Testis (tissue), 5 donors: ENCODE measurements at places on chromosomes 1 and 21.

DNA sequence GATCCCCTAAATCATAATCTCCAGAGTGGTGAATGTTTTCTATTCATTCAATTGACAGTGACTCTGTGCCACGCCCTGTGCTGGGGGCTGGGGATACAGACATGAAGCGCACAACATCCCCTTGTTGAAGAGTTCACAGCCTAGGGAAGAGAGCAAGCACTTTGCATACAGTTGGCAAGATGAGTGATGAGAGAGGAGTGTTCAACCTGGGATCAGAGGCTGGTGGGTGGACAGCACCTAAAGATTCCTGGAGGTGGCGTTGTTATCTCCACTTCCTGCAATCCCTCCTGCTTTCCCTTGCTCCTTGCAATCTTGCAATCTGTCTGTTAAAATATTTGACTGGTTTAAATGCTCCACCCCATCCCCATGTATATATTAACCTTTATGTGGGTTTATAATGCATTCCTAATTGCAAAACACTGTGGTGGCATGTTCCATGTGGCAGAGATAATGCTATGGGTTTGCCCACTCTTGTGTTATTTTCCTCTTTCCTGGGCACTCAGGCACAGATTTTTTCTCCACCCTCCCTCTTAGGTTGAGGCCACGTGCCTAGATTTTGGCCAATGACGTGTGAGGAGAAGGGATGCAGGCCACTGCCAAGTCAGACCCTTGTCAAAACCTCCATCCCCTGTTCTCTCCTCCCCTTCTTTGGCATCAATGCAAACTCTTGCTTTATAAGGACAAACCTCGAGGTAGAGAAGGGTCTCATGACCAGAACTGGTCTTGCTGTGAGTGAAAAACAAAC is 36.2 kb upstream of the GADD45A start:
- DNase-seq: no peak

DNA sequence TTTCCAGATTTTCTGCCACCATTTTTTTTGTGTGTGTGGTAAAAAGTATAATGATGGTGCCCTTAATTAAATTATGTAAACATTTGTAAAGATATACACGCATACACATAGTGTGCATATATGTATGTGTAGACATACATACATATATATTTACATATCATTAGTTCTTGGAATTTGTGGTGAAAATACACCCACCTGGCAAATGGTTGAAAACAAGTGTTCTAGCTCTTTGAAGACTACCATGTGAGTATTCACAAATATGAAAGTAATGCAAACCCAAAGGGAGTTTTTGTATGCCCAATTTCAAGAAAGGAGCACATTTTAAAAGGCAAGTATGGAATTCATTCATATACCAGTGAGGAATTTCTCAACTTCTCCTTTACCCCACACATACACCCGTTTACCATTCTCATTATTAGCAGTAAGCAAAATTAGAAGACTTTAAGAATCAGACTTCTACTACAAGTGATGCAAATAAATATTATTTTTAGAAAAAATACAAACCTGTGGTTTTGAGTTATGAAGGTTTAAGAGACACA is 8.0 kb downstream of the RABGAP1L start:
- DNase-seq: no peak

- no peak for DNase-seq
Observed at GRCh38 chr1:245001252-245001651, 136.9 kb upstream of the HNRNPU start.

DNA sequence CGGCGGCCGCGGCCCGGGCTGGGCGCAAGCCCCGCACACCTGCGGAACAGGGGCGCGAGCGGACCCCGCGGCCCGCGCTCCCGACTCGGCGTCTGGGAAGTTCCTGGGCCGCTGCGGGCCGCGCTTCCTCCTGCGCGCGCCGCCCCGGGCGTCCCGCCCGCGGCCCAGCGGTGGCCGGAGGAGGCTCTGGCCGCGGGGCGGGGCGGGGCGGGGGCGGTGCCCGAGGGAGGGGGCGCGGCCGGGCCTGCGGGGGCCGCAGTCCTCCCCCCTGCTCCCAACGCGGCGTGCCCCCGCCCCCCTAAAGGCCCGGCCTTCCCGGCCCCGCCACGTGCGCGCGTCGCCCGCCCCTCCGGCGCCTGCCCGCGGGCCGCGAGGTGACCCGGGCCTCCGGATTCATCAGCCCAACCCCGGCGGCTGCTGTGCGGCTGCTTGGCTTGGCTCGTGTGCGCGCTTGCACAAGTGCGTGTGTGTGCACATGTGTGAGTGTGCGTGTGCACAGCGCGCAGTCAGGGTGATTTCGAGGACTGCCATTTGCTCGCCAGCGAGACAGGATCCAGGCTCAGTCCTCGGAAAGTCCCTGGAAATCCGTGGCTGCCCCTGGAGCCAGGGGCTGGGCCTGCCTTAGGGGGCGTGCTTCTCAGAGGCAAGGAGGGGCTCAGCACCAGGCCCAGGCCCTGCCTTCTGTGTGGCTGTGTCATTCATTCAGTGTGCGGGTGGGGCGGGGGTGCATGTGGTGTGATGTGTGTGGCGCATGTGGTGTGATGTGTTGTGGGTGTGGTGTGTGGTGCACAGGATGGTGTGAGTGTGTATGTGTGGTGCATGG is at the start of gene C2CD2:
Gene C2CD2 (minus strand): TSS at position 188 of the 823 bp plus-strand sequence. CDS start 370 bp downstream, outside the sequence.
- DNase-seq: no peak

DNA sequence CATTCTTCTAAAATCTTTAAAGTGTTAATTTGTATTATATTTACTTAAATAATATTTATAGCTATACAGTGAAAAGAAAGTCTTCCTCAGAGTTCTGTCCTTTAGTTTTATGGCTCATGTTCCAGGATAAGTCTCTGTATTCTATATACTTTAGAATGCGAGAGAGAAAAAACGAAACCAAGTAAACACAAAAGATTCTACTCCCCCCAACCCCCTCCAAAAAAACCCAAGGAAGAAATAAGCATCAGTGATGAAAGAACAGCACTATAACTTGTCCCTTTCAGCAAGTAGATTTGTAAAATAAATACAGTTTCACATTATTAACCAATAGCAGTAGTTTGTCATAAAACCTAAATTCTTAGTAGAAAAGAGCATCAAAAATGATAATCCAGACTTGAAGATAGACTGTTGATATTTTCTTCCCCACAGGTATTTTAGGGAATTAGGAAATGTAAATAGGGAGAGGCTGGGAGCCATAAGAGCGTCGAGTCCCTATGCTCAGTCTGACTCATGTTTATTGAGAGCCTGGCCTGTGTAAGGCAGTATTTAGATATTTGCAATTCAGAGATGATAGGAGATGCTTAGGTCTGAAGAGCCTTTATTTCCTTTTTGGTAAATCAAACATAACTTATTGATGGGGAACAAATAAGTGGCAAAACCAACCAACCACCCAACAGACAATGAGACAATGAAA is 35.5 kb downstream of the CDC14A start:
- no peak for DNase-seq

- peak; percentile 43 for DNase-seq
Observed at GRCh38 chr1:242524571-242525359, at the start of gene PLD5. Gene PLD5 (minus strand): TSS chr1:242524697.

DNA sequence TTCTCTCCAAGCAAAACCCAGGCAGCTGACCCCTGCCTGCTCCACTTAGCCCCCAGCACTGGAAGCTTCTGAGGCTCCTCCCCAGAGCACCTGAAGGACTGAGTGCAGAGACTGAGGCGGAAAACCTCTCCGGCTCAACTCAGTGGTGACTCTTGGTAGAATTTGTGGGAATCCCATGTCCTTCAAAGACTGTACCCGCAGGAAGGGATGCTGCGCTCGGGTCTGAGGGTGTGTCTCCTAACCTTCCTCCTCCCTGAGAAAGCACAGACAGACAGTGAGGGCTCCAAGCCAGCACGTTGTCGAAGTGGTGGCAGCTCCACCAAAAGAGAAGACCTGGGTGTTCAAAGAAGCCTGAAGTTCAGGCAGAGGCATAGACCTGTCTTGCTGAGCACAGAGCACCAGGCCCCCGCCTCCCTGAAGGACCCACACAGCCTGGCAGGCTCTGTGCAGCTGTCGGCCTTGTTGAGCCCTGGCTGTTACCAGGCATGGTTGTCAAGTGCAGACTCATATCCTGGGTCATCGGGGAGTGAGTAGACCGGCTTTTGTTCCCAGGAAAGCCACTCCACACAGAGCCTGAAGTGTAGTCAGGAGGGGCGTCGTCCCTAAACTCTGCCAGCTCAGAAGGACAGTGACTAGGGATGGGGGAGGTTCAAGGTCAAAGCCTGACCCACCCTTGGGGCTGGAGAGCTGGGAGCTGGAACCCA is 36.7 kb downstream of the CSMD2 start:
- no peak for DNase-seq

DNA sequence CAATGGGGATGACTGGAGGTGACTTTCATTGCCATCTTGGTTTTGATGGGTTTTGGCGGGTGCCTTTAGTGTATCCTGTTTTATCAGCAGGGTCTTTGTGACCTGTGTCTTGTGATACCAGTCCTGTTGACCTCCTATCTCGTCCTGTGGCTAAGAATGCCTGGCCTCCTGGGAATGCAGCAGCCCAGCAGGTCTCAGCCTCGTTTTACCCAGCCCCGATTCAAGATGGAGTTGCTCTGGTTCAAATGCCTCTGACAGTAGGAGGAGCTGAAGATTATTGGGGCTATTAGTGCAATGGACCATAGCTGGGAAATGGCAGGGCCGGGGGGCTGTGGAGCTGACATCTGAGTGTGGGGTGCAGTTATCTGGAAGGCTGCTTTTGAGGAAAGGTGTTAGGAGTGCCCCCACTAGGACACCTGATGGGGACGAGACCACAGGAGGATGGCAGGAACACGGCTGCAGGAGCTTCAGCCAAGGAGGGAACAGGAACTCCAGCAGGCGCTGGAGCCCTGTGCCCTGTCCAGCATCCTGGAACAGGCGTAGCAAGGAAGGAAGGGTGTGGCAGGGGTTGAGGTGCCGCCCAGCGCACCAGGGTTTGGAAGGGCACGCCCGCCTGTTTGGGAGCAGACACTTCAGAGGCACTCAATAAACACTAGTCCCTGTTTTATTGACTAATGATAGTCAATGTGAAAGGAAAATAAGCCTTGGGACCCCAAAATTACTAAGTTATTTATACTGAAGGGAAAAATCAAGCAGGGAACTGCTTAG is 15.3 kb upstream of the AGPAT3 start:
- DNase-seq: no peak

DNA sequence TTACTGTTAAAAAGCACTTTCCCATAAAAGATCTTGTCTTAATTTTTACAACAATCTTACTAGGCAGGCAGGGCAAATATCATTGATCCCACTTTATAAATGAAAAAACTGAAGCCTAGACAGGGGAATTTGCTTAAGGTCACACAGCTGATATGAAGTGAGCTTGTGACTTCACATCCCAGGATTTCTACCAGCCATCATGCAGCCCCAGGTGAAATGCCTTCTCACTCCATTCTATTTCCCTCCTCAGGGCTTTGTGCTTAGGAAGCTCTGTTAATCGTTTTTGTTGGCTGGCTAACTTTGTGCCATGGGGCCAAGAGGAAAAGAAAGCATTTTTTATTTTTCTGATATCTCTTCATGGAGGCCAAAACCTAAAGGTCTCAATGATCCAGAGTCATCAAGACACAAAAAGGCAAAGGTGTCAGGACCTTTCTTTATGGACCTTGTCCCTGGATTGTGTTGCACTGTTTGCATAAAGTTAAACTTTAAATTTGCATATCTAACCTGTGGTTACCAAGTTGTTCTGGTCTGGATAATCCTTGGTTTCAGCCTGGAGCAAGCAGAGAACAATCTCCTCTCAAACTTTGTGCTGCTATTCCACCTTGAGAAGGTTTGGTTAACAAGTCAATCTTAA is 44.8 kb upstream of the ZNF326 start:
- no peak for DNase-seq

- no peak for DNase-seq
Observed at GRCh38 chr21:24832961-24833360, 774.3 kb downstream of the MRPL39 start.

- DNase-seq: no peak
Observed at GRCh38 chr1:117003223-117003875, 1.8 kb downstream of the CD101 start.
